ENCODE measurements at places on chromosomes 5 and 9. TPM values are rescaled to one million over a fixed set of nuclear protein-coding genes. Genes with fewer than 3 reads are reported as not detected.

DNA sequence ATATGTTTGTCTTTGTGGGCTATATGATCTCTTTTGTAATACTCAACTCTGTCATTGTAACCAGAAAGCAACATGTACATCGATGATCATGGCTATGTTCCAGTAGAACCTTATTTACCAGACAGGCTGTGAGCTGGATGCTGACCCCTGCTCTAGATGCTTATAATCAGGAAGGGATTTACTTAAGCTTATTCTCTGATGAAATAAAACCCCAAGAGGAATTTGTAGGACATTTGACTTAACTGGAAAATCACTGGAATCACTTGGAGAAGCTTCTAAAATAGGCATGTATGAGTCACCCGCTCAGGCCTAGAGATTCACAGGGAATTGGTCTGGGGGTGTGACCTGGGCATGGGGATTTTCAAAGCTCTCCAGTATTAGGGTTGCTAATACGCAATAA lies 285.8 kb upstream of the ZNF608 start:
- H3K27ac ChIP-seq: no peak overlapping the region
- no peaks in the 10 kb centered on the region for H3K36me3 ChIP-seq
- H3K4me1 ChIP-seq: no peaks in the 10 kb centered on the region
- H3K4me3 ChIP-seq: no peak overlapping the region

Gene CLIC3
- total RNA-seq: 11.8 TPM

DNA sequence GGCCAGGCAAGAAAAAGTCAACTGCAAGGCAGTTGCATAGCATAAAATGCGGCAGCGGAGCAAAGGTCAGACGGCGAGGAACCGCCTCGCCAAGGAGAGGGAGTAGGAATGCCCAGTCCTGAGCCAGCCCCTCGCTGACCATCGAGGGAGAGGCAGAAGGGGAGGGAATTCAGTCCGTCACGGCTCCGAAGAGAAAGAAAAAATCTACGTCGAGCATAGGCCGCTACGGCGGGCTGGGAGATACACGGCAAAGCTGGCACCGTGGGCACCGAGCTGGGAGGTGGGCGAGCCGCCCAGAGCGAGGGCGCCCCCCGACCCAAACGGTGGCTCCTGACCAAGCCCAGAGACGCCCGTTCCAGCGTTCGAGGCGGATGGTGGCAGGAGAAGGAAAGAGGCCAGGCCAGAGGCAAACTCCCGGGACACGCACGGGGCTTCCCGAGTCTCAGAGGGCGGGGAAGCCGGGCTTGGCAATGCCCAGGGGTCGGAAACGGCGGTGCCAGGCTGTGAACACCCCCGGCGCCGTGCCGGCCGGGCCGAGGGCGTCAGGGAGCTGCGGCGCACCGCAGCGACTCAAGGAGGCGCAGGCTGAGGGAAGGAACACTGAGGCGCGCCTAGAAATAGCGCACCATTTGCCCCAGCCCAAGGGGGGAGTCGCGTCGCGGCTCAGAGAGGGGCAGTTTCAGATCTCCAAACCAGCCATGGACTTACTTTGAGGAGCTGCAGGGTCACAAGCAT lies 518 bp downstream of the SPRY4 start:
- no peak for DNase-seq
- peak overlapping the region; percentile 79 for H3K4me3 ChIP-seq
- peaks cover 70% of the 10 kb centered on the region for H3K4me1 ChIP-seq
- no peaks in the 10 kb centered on the region for H3K27me3 ChIP-seq

DNA sequence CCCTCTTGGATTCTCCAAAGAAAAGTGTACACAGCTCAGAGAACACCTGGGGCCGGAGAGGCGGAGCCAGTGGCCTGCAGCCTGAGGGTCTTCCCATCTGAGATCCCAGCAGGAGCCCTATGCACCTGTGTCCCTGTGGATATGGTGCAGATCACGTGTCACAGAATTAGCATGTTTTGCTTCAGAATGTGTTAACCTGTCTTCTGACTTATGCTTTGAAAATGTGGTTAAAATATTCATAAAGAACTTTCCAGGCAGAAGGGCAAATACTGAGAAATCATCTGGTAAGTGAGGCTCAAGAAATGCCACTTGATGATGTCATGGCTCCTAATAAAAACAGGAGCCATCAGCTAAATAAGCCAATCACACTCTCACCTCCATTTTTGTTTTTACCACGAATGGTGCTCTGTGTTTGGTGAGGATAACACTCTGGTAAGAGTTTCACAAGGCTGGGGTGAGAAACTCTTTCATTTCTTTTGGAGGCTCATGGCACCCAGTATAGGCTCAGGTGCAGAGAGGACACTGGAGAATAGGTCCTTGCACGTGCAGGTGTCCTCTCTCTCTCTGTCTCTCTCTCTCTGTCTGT lies 279.8 kb downstream of the FSTL4 start:
- no peak overlapping the region for H3K4me3 ChIP-seq
- no peaks in the 10 kb centered on the region for H3K4me1 ChIP-seq
- H3K27me3 ChIP-seq: no peaks in the 10 kb centered on the region
- no peak overlapping the region for H3K27ac ChIP-seq
- no peak for DNase-seq
- H3K36me3 ChIP-seq: no peaks in the 10 kb centered on the region

GRCh38 chr5:80955082-80955590 lies 5.0 kb upstream of the RASGRF2 start:
- no peaks in the 10 kb centered on the region for H3K4me1 ChIP-seq
- H3K4me3 ChIP-seq: no peak overlapping the region
- H3K27ac ChIP-seq: no peak overlapping the region
- no peaks in the 10 kb centered on the region for H3K36me3 ChIP-seq
- H3K27me3 ChIP-seq: peaks cover 4% of the 10 kb centered on the region

GRCh38 chr9:36762958-36763357 lies 190.3 kb downstream of the MELK start:
- H3K27me3 ChIP-seq: no peaks in the 10 kb centered on the region
- no peaks in the 10 kb centered on the region for H3K36me3 ChIP-seq
- H3K4me3 ChIP-seq: no peak overlapping the region

- H3K4me1 ChIP-seq: no peaks in the 10 kb centered on the region
- no peaks in the 10 kb centered on the region for H3K27me3 ChIP-seq
- no peak overlapping the region for H3K4me3 ChIP-seq
- no peak for DNase-seq
- H3K27ac ChIP-seq: no peak overlapping the region
- H3K36me3 ChIP-seq: no peaks in the 10 kb centered on the region
These were observed 64.3 kb downstream of the MLLT3 start for GRCh38 chr9:20557890-20558565.

- no peak overlapping the region for H3K27ac ChIP-seq
- H3K4me3 ChIP-seq: no peak overlapping the region
- no peaks in the 10 kb centered on the region for H3K27me3 ChIP-seq
- no peak for DNase-seq
- no peaks in the 10 kb centered on the region for H3K36me3 ChIP-seq
- no peaks in the 10 kb centered on the region for H3K4me1 ChIP-seq
These were observed 96.5 kb upstream of the CAST start for GRCh38 chr5:96565582-96566265.

- DNase-seq: no peak
- no peaks in the 10 kb centered on the region for H3K36me3 ChIP-seq
- H3K27me3 ChIP-seq: no peaks in the 10 kb centered on the region
- H3K27ac ChIP-seq: no peak within 1 kb of the TSS
- no peak within 1 kb of the TSS for H3K4me3 ChIP-seq
- H3K4me1 ChIP-seq: no peaks in the 10 kb centered on the region
These were observed at the start of gene CDH18 for GRCh38 chr5:19987612-19988361. TSS of gene CDH18 (minus strand) at chr5:19988200. CDS start at chr5:19838986, 149,214 bp downstream.

Gene PCDHGA6
- 4.7 TPM for total RNA-seq

Gene AK8
- total RNA-seq: 0.19 TPM

Gene C5orf58
- not detected for total RNA-seq

- no peaks in the 10 kb centered on the region for H3K36me3 ChIP-seq
- H3K27me3 ChIP-seq: no peaks in the 10 kb centered on the region
- H3K4me3 ChIP-seq: peak overlapping the region; percentile 81
- H3K4me1 ChIP-seq: peaks cover 37% of the 10 kb centered on the region
These were observed 716 bp upstream of the OTULIN start for GRCh38 chr5:14663734-14664269.

Gene CCIN
- total RNA-seq: not detected

Gene PCDHGB3
- 5.4 TPM for total RNA-seq

GRCh38 chr9:21607576-21607975 lies 125.5 kb upstream of the IFNE start:
- no peak overlapping the region for H3K27ac ChIP-seq
- H3K27me3 ChIP-seq: no peaks in the 10 kb centered on the region
- no peak for DNase-seq
- no peak overlapping the region for H3K4me3 ChIP-seq

DNA sequence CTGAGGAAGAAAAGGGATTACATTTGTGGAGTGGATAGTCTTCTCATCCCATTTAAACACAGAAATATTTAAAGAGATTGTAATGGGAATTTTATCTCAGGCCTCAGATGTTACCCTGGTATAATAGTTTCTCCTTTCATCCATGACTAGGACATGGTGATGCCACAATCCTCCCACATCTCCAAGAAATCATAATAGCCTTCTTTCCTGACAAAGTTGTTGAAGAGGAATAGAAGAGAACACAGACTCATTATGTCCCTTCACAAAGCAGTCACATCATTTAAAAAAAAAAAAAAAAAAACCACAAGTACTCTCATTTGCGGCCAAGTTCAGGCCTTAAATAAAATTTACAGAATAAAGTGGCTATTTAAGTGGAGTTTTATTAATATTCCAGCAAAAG lies 359.6 kb downstream of the DEPDC1B start:
- H3K36me3 ChIP-seq: no peaks in the 10 kb centered on the region
- H3K4me3 ChIP-seq: no peak overlapping the region
- DNase-seq: no peak
- no peaks in the 10 kb centered on the region for H3K27me3 ChIP-seq

DNA sequence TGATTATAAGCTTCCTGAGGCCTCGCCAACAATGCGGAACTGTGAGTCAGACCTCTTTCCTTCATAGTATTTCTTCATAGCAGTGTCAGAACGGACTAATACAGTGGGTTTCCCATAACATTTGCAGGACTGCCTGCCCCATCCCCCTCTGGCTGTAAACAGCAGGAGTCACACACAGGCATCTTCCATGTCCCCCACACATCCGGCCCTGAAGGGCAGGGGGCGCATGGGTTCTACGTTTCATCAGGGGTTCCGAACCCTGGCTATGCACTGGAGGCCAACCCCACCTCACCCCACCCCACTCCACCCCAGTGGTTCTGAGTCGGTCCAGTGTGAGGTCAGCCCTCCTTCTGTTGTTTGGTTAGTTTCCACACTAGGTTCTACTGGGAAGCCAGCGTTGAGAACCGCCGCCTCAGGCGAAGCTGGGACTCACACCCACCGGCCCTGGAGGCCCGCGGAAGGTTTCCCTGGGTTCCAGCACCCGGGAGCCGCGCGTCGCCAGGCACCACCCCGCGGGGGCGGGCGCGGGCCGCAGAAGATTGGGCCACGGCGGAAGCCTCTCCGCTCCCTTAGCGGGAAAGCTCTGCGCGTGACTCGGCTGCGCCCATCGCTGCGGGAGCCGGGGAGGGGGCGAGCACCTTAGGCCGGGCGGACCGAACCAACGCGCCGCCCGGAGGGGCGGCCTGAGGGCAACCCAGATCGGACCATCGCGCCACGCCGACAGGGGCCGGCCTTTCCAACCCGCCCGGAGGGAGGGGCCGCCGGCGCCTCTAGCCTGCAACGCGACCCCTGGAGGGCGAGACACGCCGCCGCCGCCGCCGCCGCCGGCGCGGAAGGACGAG lies at the start of gene RUSC2:
RUSC2 (plus strand) TSS at position 799 of the 842 bp plus-strand sequence. CDS start 56,411 bp downstream, outside the sequence.
- no peaks in the 10 kb centered on the region for H3K27me3 ChIP-seq
- peak within 1 kb of the TSS; percentile 95 for H3K27ac ChIP-seq
- H3K4me1 ChIP-seq: peaks cover 35% of the 10 kb centered on the region
- H3K4me3 ChIP-seq: peak within 1 kb of the TSS; percentile 64
- DNase-seq: peak; percentile 85

Gene GNA14
- total RNA-seq: 4.3 TPM

GRCh38 chr5:140011297-140011802 lies 31.7 kb downstream of the NRG2 start:
- no peaks in the 10 kb centered on the region for H3K36me3 ChIP-seq
- peak overlapping the region; percentile 62 for H3K27ac ChIP-seq
- no peaks in the 10 kb centered on the region for H3K27me3 ChIP-seq
- H3K4me1 ChIP-seq: no peaks in the 10 kb centered on the region

GRCh38 chr5:52878656-52879055 lies 90.9 kb downstream of the ITGA1 start:
- H3K4me3 ChIP-seq: no peak overlapping the region
- no peaks in the 10 kb centered on the region for H3K27me3 ChIP-seq
- H3K27ac ChIP-seq: no peak overlapping the region
- H3K4me1 ChIP-seq: peaks cover 9% of the 10 kb centered on the region
- no peak for DNase-seq
- H3K36me3 ChIP-seq: no peaks in the 10 kb centered on the region

Gene DPYSL3
- total RNA-seq: 56.2 TPM

- H3K27ac ChIP-seq: no peak overlapping the region
- H3K4me1 ChIP-seq: peaks cover 37% of the 10 kb centered on the region
- DNase-seq: peak; percentile 50
- H3K36me3 ChIP-seq: no peaks in the 10 kb centered on the region
- H3K27me3 ChIP-seq: no peaks in the 10 kb centered on the region
These were observed 9.4 kb downstream of the MYOZ3 start for GRCh38 chr5:150670275-150670947.

- DNase-seq: no peak
- no peaks in the 10 kb centered on the region for H3K4me1 ChIP-seq
- no peaks in the 10 kb centered on the region for H3K27me3 ChIP-seq
- peak overlapping the region; percentile 64 for H3K27ac ChIP-seq
- peak overlapping the region; percentile 63 for H3K4me3 ChIP-seq
These were observed 517 bp downstream of the KCNN2 start for GRCh38 chr5:114362197-114362976.

GRCh38 chr5:131684595-131684994 lies 49.6 kb upstream of the RAPGEF6 start:
- no peaks in the 10 kb centered on the region for H3K27me3 ChIP-seq
- no peaks in the 10 kb centered on the region for H3K36me3 ChIP-seq
- H3K27ac ChIP-seq: no peak overlapping the region
- DNase-seq: no peak

Gene FOXD1
- total RNA-seq: not detected

DNA sequence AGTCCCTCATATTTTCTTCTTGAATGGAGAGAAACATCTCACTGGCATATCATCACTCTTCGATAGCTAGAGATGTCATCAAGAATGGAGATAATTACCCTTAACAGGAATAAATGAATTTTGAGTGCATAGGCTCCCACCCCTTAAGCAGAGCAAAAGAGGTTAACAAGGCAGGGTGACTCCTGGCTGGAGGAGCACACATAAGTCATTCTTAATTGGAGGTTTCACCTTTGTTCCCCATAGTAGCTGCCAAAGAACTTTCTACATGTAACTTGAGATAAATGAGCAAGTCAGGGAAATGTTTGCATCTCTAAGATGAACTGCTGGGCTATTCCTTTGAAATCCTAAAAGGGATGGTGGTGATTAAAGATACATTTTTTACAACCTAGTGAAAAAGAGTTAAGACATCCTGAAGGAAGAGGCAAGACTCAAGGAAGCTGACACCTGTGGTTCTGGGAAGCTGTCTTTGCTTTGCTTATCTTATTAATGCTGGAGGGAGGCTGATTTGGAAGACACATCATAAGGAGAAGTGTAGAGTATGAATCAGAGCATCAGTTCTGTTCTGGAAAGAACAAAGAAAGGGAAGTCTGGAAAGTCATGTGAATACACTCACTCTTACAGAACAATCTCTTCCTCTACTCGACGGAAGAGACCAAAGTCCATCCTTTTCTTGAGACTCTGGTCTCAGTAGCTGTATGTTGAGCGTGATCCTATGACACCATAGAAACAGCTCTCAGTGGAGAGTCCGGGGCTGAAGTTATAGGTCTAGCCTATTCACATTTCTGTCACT lies 326.3 kb downstream of the OSTF1 start:
- no peak for DNase-seq
- H3K27me3 ChIP-seq: no peaks in the 10 kb centered on the region
- H3K27ac ChIP-seq: no peak overlapping the region
- no peak overlapping the region for H3K4me3 ChIP-seq
- no peaks in the 10 kb centered on the region for H3K4me1 ChIP-seq

All from right atrium auricular region (tissue), 2 donors.